ENCODE measurements at places on chromosomes 12 and 14. TPM values are rescaled to one million over a fixed set of nuclear protein-coding genes. Genes with fewer than 3 reads are reported as not detected.

DLK1 gene
- 44.2 TPM for total RNA-seq

SERPINA3 gene
- total RNA-seq: 2.3 TPM

DNA sequence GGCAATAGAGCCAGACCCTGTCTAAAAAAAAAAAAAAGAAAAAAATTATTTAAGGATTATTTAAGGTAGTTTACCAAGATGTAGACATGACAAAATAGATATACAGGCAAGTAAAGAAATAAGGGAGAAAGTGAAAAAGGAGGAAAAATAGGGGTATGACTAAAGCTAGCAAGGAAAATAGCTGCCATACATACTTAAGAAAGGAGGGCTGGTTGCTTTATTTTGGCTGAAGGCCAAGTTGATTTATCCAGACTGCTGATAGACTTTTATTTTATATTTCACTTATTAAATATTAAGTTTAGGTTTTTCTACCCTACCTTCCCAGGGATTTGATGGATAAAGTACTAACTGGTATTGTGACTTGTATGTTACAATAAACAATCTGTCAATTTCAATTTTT lies 8.3 kb upstream of the AEBP2 start:
- no peak for DNase-seq

DNA sequence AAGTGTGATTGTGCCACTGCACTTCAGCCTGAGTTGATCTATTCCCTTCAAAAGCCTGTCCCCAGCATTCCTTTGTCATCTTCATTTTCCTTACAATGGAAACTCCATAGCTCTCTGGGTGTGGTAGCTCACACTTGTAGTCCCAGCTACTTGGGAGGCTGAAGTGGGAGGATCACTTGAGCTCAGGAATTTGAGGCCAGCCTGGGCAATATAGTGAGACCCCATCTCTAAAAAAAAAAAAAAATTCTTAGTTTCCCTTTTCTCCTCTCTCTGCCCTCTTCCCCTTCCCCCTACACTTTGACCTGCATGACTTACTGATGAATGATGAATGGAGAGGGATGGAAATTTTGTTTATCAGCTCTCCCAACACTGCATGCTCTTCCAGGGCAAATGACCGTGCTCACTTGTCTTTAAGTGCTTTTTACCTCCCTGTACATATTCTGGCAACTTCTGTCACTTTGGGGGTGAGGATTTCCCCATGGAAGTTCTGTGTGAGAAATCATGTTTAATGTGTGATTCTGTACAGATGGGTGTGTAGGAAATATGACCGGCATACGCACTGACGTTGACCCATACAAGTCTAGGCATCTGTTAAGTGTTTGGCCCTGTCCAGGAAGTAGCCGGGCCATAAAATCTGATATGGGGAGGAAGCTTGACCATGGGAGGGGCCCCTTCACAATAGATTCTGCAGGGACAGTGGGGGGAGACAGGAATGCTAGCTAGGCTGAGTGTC lies 65.4 kb downstream of the ZFP36L1 start:
- peak; percentile 28 for DNase-seq

DNA sequence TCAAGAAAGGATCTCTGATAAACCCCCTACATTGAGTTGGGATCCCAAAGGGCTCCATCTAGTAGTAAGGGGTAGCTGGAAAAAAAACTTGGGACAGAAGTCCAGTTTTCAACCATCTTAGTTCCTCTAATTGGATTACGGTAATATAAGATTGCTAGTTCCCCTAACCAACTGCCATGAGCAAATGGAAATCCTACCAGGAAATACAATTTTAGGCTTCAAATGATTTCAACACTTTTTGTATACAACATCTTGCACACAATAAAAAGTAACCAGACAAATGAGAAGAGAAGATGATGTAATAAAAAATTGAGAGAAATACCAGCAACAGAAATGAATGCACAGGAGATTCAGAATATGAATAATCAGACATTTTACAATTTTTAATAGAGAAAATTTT lies 73.0 kb downstream of the TSHR start:
- DNase-seq: no peak

ACOT6 gene
- total RNA-seq: not detected

APOLD1 gene
- total RNA-seq: 0.89 TPM

DNA sequence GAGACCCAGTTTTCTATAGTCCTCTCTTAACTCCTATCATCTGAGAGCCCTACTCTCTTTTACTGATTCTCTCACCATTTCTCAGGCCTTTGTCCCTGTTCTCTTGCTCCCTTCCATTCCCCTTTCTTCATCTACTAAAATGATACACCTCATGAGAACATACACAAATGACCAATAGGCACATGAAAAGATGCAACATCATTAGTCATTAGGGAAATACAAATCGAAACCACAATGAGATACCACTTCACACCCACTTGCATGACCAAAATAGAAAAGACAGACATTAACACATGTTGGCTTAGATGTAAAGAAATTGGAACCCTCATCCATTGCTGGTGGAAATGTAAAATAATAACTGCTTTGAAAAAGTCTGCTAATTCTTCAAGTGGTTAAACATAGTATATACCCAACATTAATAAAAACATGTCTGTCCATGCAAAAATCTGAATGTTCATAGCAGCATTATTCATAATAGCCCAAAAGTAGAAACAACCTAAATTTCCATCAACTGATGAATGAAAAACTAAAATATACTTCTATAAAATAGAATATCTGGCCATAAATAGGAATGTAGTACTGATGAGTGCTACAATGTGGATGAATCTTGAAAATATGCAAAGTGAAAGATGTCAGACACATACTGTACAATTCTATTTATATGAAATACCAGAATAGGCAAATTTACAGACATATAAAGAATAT lies 66.0 kb downstream of the DENND5B start:
- DNase-seq: no peak

DNA sequence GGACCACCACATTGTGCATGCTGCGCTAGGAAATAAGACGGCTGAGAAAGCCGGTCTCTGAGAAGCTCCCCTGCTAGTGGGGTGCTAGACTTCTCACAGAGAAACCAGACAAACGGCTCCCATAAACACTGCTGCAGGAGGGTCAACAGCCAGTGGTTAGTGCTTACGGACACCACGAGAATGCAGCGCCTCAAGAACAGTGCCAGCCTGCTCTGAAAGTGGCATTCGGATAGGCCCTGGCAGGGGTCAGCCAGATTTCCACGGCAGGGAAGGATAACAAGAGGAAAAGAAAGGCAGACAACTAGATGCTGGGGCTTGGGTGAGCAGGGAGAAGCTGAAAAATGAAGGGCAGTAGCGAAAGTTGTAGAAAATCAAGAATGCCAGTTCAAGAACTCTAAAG lies 26.4 kb downstream of the PPTC7 start:
- no peak for DNase-seq

- no peak for DNase-seq
These were observed 140.3 kb upstream of the AEBP2 start for GRCh38 chr12:19298836-19299605.

DNA sequence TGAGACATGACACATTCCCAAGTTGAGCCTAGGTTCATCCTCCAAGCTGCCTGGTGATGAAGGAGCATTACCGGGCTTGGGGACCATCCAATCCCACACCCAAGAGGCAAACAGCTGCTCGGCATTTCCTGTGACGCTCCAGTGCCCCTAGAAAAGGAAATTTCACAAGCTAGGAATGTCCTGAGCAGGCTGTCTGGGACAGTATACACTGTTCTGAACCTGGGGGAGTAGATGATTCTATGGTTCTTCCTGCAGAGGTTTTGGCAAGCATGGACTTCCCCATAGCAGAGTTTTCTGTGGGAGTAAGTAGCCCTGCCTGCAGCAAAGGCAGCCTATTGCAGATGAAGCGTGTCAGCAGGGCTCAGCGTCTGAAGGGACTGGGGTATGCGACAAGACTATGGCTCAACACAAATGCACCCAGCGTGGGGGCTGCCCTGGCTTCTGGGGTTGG lies 47.4 kb upstream of the SRSF5 start:
- DNase-seq: no peak

- DNase-seq: no peak
These were observed 293 bp downstream of the IFI27L1 start for GRCh38 chr14:94081386-94081820.

DNA sequence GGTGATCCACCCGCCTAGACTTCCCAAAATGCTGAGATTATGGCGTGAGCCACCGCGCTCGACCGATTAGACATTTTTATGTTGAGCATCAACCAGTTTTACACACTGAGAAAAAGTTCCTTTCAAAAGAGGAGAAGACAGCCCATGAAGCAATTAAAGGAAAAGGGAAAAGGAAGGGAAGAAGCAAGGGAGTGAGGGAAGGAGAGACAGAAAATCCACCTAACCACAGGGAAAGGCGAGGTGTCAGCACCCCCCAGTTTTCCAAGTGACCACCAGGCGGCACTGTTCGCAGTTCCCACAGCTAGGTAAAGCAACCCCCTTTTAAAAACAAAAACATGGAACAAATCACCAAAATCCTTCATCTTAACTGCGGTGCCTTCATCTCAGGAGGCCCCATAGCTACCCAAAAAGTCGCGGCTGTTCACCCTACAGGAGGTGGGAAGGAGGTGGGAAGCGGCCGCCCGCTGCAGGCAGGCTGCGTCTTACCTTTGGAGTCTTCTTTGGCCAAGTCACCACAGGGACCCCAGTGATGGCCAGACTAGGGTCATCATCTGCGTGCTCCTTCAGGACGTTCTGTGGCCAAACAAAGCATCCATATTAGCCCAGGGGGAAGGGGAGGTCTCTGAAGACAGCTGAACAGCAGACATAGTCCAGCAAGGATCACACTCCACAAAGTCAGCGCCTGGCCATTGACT lies 86.6 kb downstream of the KDM2B start:
- peak; percentile 71 for DNase-seq

Measured in K562 (cell line).